ENCODE measurements at places on chromosomes 2 and 18.

DNA sequence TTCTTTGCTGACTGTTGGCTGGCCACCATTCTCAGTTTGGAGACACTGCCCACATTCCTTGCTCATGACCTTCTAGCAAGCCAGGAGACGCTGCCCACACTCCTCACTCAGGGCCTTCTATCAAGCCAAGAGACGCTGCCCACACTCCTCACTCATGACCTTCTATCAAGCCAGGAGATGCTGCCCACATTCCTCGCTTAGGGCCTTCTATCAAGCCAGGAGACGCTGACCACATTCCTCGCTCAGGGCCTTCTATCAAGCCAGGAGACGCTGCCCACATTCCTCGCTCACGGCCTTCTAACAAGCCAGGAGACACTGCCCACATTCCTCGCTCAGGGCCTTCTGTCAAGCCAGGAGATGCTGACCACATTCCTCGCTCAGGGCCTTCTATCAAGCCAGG, 131.3 kb upstream of the CBLN2 start:
- no peak for DNase-seq

GRCh38 chr2:59690849-59691248, 862.6 kb downstream of the BCL11A start:
- DNase-seq: no peak

DNA sequence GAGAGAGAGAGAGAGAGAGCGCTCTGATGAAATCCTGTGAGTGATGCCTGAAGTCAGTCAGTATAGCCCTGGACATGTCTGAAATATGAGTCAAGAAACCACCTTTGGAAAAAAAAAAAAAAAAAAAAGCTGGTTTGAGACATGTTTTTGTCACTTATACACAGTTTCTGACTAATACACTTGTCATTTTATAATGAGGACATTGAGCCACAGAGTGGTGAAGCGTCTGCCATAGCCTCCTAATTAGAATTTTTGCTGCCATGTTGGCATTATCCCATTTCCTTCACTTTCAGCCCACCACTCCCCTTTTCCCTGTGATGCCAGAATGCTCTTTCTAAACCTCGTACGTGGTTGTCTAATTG, 15.7 kb upstream of the MYO3B start:
- no peak for DNase-seq

- DNase-seq: no peak
These were observed 350.8 kb upstream of the NT5C1B start for GRCh38 chr2:18940184-18940583.

GRCh38 chr2:60104514-60105505, 448.6 kb downstream of the BCL11A start:
- DNase-seq: no peak

GRCh38 chr2:23585273-23586170, 200.5 kb downstream of the KLHL29 start:
- DNase-seq: no peak

- DNase-seq: no peak
These were observed 94.2 kb downstream of the POLR1A start for GRCh38 chr2:86011449-86011941.

- DNase-seq: no peak
These were observed 328.2 kb upstream of the LRATD1 start for GRCh38 chr2:14304326-14304725.

DNA sequence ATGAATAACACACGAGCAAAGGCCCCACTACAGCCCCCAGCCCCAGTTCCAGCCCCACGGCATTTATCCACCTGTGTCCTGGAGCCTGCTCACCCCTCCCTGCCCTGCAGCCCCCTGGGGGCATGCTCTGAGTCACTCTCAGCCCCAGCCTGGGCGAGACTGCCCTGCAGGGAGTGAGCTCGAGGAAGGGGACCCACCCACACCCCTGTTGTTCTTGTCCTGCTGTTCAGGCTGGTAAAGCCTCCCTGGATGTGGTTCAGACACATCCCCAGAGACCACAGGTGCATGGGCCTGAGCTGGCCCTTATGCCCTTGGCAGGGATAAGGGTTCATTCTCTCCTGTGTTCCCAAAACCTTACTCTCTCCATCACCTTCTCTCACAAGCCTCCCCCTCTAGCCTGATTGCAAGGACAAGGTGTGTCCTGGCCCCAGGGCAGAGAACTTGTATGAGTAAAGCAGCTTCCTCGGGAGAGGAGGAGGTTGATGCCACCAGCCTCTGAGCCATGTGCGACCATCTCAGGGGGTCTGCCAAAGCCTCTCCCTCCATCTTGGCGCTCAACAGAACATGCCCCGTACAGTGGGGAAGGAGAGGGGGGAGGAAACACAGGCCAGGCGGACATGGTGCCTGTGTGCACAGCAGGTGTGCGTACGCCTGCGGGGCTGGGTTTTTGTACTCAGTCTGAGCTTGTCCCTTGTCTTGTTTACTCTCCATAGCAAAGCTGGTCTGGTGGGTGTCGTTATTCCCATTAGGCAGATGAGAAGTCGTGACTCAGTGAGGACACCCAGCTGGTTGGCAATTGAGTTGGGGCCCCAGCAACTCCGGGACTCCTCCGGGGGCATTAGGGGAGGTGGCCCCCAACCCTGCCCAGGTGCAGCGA, 64.4 kb downstream of the CIB4 start:
- DNase-seq: no peak

DNA sequence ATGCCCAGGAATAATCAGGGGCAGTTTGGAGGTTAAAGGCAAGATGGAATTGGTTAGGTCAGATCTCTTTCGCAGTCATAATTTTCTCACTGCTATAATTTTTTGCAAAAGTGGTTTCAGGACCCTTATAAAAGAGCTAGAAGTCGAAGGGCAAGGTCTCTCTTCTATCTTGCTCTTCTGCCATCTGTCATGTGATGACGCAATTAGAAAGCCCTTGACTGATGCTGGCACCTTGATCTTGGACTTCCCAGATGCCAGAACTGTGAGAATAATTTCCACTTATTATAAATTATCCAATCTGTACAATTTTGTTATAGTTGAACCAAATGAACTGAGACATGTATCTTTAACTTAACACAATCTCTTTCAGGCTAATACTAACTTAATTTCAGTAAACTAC, 6.3 kb upstream of the RALBP1 start:
- no peak for DNase-seq

GRCh38 chr18:46084431-46084830, 12.4 kb upstream of the PSTPIP2 start:
- DNase-seq: no peak

GRCh38 chr2:224027070-224027469, 12.0 kb downstream of the SERPINE2 start:
- DNase-seq: no peak

DNA sequence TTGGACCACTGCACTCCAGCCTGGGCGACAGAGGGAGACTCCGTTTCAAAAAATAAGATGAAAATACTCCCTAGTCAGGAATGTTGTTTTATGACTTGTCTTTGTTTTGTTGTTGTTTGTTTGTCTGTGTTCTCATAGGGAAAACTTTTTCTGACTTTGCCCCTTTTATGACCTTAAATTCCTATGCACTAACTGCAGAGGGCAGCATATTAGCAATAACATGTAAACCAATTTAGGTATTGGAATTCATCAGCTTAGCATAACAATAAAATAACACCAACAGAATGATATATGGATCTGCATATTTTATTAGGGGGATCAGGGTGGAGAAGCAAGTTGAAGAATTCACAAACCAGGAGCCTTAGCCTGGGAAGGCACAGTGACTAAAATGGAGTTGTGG, 631.5 kb downstream of the SUCLG1 start:
- DNase-seq: no peak

GRCh38 chr2:225468131-225468530, 68.6 kb downstream of the NYAP2 start:
- no peak for DNase-seq

DNA sequence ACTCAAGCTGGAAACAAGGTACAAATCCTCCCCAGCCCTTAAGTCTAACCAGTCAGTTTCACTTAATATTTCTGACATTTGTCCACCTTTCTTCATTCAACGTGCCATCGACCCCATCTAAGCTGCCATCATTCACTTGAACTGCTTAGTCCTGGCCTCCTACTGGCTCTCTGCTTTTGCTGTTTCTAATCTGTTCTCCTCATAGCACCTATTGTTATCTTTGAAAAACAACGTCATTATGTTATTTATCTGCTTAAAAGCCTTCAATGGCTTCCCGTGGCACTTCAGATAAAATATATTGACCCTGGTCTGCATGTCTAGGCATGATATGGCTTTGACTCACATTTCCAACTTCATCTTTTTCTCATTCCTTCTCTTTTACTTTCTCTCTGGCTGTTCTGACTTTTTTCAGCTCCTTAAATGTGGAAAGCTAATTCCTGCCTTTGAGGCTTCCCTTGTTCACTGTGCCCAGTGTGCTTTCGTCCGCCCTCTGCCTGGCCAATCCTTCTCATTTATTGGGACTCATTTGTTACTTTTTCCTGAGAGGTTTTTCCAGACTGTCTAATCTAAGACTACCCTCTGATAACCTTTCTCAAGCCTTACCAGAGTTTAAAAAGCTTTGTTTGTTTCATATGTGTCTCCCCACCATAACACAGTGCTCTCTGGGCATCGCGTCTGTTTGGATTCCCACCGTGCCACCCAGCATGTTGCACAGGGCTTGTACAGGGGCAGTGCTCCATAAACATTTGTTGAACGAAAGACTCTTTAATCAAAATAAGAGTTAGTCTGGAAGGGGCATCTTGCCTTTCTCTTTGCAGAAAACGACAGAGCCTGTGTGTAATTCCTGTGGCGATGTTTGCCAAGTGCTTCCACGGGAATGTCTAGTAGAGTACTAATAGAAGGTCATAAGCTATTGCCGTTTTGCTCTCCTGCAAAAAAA, 183.9 kb downstream of the FMNL2 start:
- no peak for DNase-seq

DNA sequence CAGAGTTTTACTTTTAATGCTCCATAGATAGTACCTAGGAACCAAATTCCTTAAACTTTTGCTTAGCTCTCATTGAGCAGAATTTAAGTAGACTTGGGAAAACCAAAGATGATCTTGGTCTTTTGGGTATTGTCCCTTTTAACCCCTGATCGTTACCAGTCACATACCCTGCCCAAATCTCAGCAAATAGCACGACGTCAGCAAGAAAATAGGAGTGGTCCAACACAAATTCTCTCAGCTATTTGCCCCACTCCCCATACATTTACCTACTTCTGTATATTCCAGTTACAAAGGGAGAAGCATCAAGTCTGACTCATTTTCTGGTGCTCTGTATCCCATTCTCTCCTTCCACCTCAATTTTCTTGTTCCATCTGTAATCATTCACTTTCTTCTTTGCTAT, 387.3 kb downstream of the CCDC85A start:
- DNase-seq: no peak

- no peak for DNase-seq
These were observed 57.6 kb downstream of the NPAS2 start for GRCh38 chr2:100877555-100877954.

DNA sequence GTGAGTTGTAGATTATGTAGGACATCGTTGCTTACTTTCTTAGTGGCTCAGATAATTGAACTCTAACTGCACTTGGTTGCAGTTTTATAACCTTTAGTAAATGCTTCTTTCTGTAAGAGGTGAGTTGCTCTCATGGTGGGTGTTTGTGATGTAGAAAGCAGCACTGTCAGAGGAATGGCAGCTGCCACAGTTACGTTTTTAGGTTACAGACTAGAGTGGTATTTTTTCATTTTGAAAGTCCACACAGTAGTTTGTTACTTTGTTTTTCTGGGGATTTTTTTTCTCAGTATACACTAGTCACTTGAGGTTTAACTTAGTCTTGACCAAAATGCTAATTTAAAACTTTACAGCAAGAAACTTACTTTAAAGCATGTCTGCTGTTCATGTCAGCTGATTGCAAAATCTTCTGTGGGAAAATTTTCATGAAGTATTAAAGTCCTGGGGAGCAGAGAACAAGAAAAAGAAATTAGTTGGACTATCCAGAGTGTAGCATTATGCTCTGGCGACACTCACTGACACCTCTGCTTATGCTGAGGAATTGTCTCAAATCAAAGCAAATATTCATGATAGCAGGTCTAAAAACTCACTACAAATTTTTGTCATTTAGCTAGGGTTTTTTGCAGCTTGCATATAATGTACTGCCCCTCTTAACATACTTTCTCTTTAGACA, 14.8 kb downstream of the AFTPH start:
- DNase-seq: no peak

- DNase-seq: no peak
These were observed 249.4 kb downstream of the EPHA4 start for GRCh38 chr2:221322741-221323140.

DNA sequence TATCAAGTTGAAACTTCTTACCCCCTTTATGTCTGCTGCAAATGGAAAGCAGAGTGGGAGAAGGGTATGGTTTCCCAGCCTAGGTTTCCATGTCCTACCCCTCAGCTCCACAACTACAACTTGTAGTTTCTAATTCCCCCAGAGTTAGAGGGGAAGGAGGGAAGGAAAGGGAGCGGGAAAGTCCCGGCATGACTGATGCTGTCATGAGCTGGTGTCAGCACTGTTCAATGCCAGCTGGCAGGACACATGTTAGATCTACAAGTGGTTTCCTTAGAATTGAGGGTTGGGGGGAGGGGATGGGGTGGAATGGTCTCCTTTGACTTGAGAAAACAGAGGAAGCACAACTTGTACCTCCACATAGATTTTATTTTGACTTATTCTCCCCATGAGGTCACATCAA, 194.0 kb downstream of the MBD2 start:
- DNase-seq: no peak

DNA sequence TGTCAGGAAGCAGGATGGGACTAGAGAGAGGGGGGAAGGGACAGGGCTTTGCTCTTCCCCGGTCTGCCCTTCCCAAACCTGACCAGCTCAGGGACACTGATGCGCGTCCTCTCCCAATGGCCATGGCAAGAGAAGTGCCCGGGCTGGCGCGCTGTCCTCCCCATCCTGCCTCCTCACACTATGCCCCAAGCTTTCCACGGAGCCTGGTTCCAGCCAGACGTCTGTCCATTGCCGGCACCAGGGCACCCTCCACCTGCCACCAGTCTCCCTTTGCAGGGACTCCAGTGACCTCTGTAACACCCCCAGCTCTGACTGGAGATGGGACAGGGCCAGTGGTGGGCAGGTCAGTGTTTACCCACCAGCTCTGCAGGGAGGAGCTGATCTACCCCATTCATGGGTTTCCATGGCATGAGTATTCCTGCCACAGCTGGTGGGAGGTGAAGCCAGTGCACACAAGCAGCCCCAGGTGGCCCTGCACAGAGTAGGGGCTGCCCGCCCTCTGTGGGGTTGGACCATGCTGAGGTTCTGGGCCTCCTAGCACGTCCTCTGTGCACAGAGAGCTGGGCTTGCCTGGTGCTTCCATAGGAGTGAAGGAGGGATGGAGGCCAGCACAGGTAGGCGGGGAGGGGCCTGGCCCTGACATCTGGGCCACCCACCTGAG, 109.5 kb downstream of the PXDN start:
- no peak for DNase-seq

DNA sequence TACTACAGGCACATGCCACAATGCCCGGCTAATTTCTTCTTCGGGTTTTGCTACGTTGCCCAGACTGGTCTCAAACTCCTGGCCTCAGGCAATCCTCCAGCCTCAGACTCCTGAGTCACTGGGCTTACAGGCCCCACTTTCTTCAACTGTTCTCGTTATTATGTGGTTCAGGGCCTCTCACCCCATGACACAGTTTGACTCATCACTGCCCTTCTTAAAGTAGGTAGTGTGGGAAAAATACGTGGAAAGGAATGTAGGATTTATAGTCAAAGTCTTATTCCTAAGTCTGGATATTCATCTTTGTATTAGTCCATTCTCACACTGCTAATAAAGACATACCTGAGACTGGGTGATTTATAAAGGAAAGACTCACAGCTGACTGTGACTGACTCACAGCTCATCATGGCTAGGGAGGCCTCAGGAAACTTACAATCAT, 19.4 kb downstream of the CENPA start:
- no peak for DNase-seq

- no peak for DNase-seq
These were observed 105.7 kb downstream of the DYNAP start for GRCh38 chr18:54696616-54697293.

Data from vagina (tissue), 2 donors.